ENCODE measurements at places on chromosomes 7 and 10.

DNA sequence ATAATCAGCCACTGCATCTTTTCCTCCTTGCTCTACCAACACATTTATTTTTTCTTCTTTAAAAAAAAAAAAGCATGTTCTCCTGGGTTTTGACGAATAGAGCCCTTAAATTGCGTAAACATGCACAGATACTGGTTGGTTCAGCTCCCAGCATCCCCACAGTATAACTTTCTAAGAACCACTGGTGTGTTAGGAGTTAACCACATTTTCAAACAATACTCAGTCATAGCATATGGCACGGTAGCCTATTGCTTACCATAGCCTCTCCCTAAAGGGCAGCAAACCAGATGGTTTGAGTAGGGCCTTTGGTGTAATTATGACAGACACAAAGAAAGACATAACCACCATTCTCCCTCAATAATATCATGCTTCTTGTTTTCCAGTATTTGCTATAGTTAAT is 145.0 kb downstream of the LRRC4 start:
- DNase-seq = peak; percentile 64
- peak overlapping the region; percentile 36 for H3K4me3 ChIP-seq
- peak overlapping the region; percentile 72 for H3K27ac ChIP-seq
- no peaks in the 10 kb centered on the region for H3K27me3 ChIP-seq

- peaks cover 25% of the 10 kb centered on the region for H3K4me1 ChIP-seq
- no peak overlapping the region for H3K27ac ChIP-seq
- no peak for DNase-seq
- no peak overlapping the region for H3K4me3 ChIP-seq
- no peaks in the 10 kb centered on the region for H3K36me3 ChIP-seq
- no peaks in the 10 kb centered on the region for H3K27me3 ChIP-seq
Measured at GRCh38 chr10:34295142-34295548, 520.0 kb downstream of the PARD3 start.

GRCh38 chr10:52027055-52027705 is 286.9 kb upstream of the DKK1 start:
- no peaks in the 10 kb centered on the region for H3K36me3 ChIP-seq
- H3K27me3 ChIP-seq = no peaks in the 10 kb centered on the region
- DNase-seq = no peak
- no peak overlapping the region for H3K4me3 ChIP-seq
- H3K4me1 ChIP-seq = peaks cover 20% of the 10 kb centered on the region

DNA sequence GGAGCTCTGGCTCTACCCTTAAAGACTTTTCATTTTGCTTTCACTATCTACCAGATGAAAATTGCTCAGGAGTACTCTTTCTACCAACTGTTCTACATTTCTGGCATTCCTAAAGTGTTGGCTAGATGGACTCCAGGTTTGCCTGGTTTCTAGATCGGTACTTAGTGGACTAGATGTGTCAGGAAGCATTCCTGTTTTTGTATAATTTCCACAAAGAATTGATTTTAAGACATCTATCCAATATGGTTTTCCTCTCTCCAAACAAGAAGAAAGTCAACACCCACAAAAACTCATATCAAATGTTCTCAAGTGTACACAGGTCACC is 157.7 kb downstream of the CHRM2 start:
- peak overlapping the region; percentile 47 for H3K27ac ChIP-seq
- H3K36me3 ChIP-seq = no peaks in the 10 kb centered on the region
- H3K27me3 ChIP-seq = no peaks in the 10 kb centered on the region
- peaks cover 9% of the 10 kb centered on the region for H3K4me1 ChIP-seq
- H3K4me3 ChIP-seq = no peak overlapping the region

- no peak overlapping the region for H3K4me3 ChIP-seq
- no peaks in the 10 kb centered on the region for H3K27me3 ChIP-seq
- H3K4me1 ChIP-seq = no peaks in the 10 kb centered on the region
- no peak for DNase-seq
Measured at GRCh38 chr10:11489591-11489990, 121.9 kb downstream of the USP6NL start.

DNA sequence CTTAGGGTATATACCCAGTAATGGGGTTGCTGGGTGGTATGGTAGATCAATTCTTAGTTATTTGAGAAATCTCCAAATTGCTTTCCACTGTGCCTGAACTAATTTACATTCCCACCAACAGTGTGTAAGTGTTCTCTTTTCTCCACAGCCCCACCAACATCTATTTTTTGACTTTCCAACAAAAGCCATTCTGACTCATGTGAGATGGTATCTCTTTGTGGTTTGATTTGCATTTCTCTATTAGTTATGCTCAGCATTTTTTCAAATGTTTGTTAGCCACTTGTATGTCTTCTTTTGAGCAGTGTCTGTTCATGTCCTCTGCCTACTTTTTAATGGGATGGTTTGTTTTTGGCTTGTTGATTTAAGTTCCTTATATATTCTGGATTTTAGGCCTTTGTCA is 66.4 kb downstream of the MGAM2 start:
- H3K27ac ChIP-seq = no peak overlapping the region
- no peaks in the 10 kb centered on the region for H3K36me3 ChIP-seq
- H3K27me3 ChIP-seq = no peaks in the 10 kb centered on the region
- H3K4me1 ChIP-seq = no peaks in the 10 kb centered on the region
- peak; percentile 51 for DNase-seq

GRCh38 chr10:1567742-1568495 is 169.4 kb downstream of the ADARB2 start:
- DNase-seq = no peak
- no peak overlapping the region for H3K4me3 ChIP-seq
- H3K36me3 ChIP-seq = no peaks in the 10 kb centered on the region

GRCh38 chr7:139813151-139813550 is 15.9 kb upstream of the TBXAS1 start:
- H3K36me3 ChIP-seq = no peaks in the 10 kb centered on the region
- H3K27me3 ChIP-seq = no peaks in the 10 kb centered on the region
- 0 out of 2 replicates have a peak, but pooled peaks cover 3% of the 10 kb centered on the region for H3K4me1 ChIP-seq
- H3K27ac ChIP-seq = no peak overlapping the region
- H3K4me3 ChIP-seq = no peak overlapping the region
